ENCODE measurements at places on chromosomes 13 and 19.

DNA sequence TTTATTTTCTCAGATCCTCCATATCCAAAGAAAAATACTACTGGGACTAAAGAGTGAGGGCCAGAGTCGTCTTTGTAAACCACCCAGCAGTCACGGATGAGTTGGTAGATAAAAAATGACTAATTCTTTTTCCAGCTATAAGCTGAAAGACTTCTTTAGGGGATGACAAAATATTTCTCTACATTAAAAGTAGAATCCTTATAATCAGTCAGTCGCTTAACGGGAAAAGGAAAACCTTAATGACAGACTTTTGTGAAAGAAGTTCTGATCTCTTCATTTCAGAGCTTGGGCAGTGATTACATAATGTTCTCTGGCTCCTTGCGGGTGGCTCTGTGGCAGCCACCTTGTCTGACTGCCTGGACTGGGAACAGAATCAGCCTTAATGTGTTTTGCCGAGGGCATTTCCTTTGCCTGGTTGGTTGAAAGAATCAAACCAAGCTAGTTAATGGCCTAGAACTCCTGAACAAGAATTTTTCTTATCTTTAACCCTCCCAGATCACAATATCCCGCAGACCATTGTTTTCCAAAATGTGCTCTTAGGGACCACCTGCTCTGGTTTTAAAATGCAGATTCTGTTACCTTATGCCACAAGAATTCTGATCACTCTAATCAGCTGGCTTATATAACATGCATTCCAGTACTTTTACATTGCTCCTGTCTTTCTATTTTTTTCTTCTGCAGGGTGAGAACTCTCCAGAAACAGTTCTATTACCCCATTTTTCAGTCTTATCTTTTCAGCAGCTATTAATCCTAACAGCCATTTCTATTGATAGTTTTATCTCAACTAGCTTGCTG is 2.5 kb downstream of the ITM2B start:
- DNase-seq, result peak; percentile 62

- no peak for DNase-seq
These were observed 930 bp upstream of the PDE4C start for GRCh38 chr19:18226956-18227780.

GRCh38 chr19:35077411-35078223 is 36.1 kb downstream of the HPN start:
- no peak for DNase-seq

GRCh38 chr19:54345938-54346386 is 7.0 kb upstream of the LILRA4 start:
- no peak for DNase-seq

- no peak for DNase-seq
These were observed 550.2 kb upstream of the MIR17HG start for GRCh38 chr13:90797335-90797734.

- no peak for DNase-seq
These were observed 23.6 kb upstream of the PHF11 start for GRCh38 chr13:49472186-49472585.

DNA sequence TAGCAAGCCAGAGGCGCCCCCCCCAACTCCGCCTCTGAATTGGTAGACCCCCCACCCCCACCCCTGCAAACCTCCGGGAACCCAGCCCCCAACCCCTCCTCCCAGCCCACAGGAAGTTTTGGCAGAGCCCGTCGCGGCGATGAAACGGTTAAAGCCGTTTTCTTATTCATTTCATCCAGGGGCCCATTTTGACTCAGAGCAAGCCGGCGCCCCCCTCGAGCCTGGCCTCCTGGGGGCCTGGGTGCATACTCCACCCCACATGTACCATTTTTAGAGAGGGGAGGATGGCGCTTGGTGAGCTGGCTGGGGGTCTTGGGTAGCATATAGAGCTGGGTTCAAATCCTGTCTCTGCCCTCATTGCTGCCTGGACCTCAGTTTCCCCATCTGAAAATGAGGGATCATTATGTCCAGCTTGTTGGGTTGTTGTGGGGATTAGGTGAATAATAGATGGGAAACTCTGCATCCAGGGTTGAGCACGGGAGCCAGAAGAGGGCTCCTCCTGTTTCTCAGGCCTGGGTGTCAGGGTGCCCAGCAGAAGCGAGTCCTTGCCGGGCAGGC is 7.9 kb upstream of the JUNB start:
- no peak for DNase-seq

DNA sequence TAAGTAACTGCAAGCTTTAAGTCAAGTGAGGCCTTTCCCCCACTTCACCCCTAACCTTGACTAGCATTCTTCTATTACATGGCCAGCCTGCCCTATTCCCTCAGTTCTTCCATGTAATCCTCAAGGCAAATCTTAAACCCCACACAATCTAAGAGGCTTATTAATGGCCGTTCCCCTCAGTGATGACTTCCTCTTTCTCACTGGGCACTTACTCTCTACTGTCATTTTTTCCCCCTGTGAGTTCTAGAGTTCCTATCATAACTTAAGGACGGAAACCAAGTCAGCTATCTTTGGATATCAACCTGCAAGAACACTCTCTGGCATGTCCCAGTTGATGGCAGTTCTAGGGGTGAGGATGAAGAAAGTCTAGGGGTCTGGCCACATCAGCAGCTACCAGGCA is 131.2 kb downstream of the DCLK1 start:
- DNase-seq, result no peak

- DNase-seq, result no peak
These were observed 48.1 kb upstream of the SERPINE3 start for GRCh38 chr13:51291341-51291740.

- no peak for DNase-seq
These were observed 967 bp upstream of the NR2C2AP start for GRCh38 chr19:19204181-19204580.

DNA sequence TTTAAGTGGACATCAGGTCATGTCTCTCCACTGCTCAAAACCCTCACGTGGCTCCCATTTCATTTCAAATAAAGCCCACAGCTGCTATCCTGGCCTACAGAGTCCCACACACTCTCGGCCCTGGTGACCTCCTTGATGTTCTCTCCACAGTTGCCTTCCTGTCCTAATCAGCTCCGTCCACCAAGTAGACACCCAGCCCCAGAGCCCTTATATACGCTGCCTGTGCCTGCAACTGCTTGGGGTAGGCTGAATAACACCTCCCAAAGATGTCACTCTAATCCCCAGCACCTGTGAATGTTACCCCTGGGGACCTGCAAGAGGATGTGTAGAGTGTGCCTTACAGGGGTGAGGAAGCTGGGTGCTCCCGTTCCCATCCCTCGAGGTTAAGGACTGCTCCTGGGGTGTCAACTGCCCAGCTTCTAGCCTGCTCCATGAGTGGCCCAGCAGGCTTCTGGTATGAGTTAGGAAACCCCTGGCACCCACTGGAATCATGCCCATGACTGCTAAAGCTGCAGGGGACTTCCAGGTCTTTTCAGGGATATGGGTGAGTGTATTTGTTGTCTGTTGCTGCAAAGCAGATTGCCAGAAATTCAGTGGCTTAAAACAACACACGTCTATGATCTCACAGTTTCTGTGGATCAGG is 6.0 kb downstream of the FAM187B start:
- no peak for DNase-seq

- no peak for DNase-seq
These were observed 240.0 kb downstream of the GPC6 start for GRCh38 chr13:93466502-93467036.

DNA sequence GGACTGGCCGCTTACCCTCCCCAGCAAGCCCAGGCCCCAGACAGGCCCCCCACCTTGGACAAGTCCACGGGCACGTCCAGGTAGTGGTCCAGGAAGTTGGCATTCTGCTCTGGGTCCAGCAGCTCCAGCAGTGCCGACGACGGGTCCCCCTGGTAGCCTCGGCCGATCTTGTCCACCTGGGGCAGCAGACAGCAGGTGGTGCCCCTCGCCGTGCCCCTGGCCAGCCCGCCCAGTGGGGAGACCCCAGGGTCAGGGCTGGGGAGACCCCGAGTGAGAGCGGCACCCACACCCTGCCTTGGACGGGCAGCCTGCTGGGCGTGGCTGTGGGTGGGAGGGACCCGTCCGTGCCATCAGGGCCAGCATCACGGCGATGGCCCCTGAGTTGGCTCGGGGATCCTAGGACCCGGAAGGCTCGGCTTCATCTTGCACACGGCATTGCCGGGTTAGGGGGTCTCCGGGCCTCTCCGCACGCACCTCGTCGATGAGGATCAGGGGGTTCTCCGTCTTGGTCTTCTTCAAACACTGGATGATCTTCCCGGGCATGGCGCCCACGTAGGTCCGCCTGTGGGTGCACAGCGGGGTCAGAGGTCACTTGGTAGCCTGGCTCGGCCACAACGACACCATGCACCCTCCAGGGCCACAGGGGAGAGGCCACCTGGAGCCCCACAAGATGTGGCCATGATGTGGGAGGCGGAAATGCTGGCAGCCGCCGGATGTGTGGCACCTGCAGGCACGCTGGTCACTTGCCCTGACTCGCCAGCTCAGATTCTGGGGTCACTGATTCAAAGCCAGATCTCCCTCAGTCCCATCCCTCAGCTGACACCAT is 6.3 kb downstream of the RPL36 start:
- DNase-seq, result no peak

DNA sequence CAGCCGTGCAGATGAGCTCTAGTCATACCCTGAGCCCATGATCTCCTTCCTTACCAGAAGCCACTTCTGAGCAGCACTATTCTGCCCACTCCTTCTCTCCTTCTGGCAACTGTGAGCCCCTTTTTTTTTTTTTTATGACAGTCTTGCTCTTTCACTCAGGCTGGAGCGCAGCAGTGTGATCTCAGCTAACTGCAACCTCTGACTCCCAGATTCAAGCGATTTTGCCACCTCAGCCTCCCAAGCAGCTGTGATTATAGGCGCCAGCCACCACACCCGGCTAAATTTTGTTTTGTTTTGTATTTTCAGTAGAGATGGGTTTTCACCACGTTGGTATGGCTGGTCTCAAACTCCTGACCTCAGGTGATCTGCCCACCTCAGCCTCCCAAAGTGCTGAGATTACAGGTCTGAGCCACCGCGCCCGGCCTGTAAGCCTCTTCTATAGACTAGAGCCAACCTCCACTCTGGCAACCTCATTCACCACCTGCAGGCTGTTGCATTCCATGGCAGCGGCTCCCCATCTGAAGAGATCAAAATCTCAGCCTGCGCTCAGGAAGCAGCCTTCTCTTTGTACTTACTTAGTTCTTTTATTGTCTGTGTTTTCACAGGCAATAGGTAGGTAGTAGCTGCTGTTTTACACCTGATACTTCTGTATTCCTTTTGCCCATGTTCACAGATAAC is 34.8 kb upstream of the NDFIP2 start:
- no peak for DNase-seq

GRCh38 chr13:97526556-97526955 is 92.6 kb downstream of the RAP2A start:
- no peak for DNase-seq

DNA sequence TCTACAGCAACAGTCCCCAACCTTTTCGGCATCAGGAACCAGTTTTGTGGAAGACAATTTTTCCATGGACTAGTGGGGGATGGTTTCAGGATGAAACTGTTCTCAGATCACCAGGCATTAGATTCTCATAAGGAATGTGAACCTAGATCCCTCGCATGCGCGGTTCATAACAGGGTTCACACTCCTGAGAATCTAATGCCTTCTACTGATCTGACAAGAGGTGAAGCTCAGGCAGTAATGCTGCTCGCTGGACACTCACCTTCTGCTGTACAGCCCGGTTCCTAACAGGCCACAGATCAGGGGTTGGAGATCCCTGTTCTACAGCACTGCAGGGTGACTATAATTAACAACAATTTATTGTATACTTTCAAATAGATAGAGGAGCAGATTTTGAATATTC is 21.9 kb downstream of the USP12 start:
- DNase-seq, result no peak

DNA sequence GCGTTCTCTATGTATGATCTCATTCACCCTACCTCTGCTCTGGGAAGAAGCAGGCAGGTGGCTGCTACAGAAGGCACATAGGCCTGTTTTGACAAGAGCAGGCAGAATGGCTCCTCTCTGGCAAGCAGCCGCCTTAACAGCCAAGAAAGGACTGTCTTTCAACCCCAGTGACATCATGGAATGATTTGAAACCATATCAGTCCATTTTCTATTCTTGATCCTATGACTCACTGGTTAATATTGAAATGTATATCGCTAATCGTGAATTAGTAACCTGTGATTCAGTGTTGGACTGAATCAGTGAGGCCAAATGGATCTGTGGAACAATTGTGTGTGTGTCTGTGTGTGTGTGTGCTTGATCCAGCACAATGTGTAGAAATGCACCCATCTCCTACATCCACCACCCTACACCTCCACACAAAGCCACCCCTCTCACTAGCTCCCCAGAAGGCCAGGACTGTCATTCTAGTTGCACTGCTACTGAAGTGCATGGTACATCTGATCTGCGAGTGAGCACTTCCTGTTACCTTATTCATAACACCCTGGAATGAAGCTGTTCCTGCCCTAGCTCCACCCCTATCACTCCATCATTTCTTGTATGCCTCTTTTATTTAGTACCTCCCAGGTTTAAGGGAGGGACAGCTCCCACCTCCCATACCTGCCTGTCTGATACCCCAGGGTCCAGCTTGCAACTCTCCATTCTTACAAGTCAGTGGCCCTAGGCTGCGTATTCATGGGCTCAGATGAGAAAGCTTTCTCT is 460.0 kb downstream of the FOXO1 start:
- no peak for DNase-seq

DNA sequence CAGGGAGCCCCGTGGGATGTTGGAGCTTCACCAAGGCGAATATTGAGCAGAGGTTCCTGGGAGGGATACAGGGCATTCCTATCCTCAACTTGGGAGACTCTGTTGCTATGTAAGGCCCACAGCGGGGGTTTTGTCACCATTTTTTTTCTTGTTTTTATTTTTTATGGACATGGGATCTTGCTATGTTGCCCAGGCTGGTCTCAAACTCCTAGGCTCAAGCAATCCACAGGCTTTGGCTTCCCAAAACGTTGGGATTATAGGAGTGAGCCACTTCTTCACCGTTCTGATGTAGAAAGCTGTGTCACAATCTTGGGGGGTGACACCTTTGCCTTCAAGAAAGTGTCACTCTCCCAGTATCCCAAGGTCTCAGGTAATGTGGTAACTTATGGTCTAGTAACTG is 2.6 kb downstream of the DLL3 start:
- no peak for DNase-seq

GRCh38 chr19:14118165-14119051 is 846 bp upstream of the PRKACA start:
- DNase-seq, result peak; percentile 59

DNA sequence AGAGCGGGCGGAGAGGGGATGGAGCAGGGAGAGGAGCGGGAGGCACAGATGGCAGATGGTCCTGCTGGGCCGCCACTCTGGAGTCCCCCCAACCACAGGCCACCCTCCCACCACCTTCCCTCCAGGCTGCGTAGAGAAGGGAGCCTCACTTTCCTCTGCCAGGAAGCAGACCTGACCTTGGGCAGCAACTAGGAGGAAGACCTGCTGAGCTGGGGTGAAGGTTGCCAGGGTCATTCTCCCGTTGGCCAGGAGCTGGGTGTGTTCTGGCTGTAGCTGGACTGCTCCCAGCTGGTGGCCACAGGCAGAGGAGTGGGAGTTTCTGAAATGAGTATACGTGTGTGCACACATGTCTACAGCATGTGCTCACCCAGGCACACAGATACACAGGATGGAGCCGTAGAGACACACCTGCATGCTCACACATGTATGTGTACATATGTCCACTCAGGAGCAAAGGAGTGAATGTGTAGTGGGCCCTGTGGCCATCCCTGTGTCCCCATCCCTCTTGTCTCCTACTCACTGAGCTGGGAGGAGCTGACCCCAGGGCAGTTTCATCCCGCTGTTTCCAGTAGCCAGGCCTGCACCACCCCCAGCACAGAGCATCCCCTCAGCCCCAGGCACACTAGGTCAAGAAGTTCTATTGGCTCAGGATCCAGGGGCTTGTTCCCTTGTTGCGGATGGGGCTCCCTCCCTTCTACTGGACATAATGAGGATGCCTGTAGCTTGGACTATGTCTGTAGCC is 53.0 kb downstream of the CHST8 start:
- no peak for DNase-seq

GRCh38 chr19:23415034-23415433 is 19.8 kb upstream of the ZNF91 start:
- peak; percentile 11 for DNase-seq
